ENCODE measurements at places on chromosomes 11 and 22. TPM values are rescaled to one million over a fixed set of nuclear protein-coding genes. Genes with fewer than 3 reads are reported as not detected.

Gene OR8H3
- total RNA-seq: not detected

Gene PRSS23
- total RNA-seq: 517 TPM

Gene LYVE1
- not detected for total RNA-seq

Gene ZNF215
- total RNA-seq: 0.99 TPM

Gene MADD
- total RNA-seq: 22.2 TPM

Gene USP2
- total RNA-seq: 0.60 TPM

Gene SORL1
- 1.6 TPM for total RNA-seq

Gene SYNGR1
- total RNA-seq: 11.1 TPM

Gene TMEM86A
- total RNA-seq: 0.31 TPM

Gene DEFB131B
- total RNA-seq: not detected

Gene MPPED1
- not detected for total RNA-seq

Gene KRTAP5-9
- total RNA-seq: 0.12 TPM

Gene OR52N4
- not detected for total RNA-seq

Gene CHADL
- total RNA-seq: not detected

Gene SMIM35
- not detected for total RNA-seq

Gene MUC15
- total RNA-seq: not detected

Gene NAALADL1
- not detected for total RNA-seq

Gene POLD4
- total RNA-seq: 271 TPM

Gene WNT11
- 1.3 TPM for total RNA-seq
